Spinal cord (tissue), 10 donors: ENCODE measurements at places on chromosomes 6 and 20. TPM values are rescaled to one million over a fixed set of nuclear protein-coding genes. Genes with fewer than 3 reads are reported as not detected.

PNLDC1 gene
- total RNA-seq, result 0.10 TPM

- H3K4me3 ChIP-seq, result no peak overlapping the region
- H3K27me3 ChIP-seq, result no peaks in the 10 kb centered on the region
- peaks cover 82% of the 10 kb centered on the region for H3K36me3 ChIP-seq
- H3K27ac ChIP-seq, result no peak overlapping the region
Observed at GRCh38 chr6:160069050-160069454, 52.6 kb upstream of the SLC22A1 start.

GRCh38 chr6:5260661-5261544, at the start of the genes FARS2 and LYRM4:
Gene FARS2 (plus strand): TSS chr6:5261513.
Gene LYRM4 (minus strand): TSS chr6:5260950. CDS start chr6:5260733, 217 bp downstream.
- peak within 1 kb of the TSS; percentile 96 for H3K4me3 ChIP-seq
- H3K27ac ChIP-seq, result peak within 1 kb of the TSS; percentile 95
- H3K36me3 ChIP-seq, result no peaks in the 10 kb centered on the region

TULP1 gene
- total RNA-seq, result 0.89 TPM

FAXC gene
- 11.7 TPM for total RNA-seq

TGM3 gene
- 0.40 TPM for total RNA-seq

GRCh38 chr20:45433316-45433715, 17.4 kb downstream of the PIGT start:
- no peaks in the 10 kb centered on the region for H3K36me3 ChIP-seq
- DNase-seq, result no peak
- H3K27me3 ChIP-seq, result no peaks in the 10 kb centered on the region
- H3K27ac ChIP-seq, result no peak overlapping the region

DNA sequence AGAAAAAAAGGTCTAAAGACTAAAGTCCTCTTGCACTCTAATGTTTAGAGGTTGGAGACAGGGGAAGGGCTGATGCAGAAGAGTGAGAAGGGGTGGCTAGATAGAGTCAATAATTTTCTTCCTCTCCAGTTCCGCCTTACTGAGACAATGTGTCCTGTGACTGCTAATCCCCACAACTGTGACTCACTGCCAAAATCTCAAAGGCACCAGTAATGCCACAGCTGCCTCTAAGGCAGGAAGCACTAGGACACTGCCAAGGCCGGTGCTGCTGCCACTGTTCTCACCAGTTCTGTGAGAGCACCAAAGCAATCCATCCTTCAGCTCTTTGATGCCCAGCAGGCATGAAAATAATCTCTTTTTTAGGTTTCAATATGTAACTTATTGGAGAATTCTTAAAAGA, 701.9 kb upstream of the MAP3K7 start:
- no peak overlapping the region for H3K27ac ChIP-seq
- H3K36me3 ChIP-seq, result no peaks in the 10 kb centered on the region
- no peaks in the 10 kb centered on the region for H3K27me3 ChIP-seq
- no peak overlapping the region for H3K4me3 ChIP-seq
